NCI-H146 (cell line): ENCODE measurements at places on chromosomes 4 and X.
A peak's percentile ranks its signal among the peaks of the same experiment; 100 is the strongest.

DNA sequence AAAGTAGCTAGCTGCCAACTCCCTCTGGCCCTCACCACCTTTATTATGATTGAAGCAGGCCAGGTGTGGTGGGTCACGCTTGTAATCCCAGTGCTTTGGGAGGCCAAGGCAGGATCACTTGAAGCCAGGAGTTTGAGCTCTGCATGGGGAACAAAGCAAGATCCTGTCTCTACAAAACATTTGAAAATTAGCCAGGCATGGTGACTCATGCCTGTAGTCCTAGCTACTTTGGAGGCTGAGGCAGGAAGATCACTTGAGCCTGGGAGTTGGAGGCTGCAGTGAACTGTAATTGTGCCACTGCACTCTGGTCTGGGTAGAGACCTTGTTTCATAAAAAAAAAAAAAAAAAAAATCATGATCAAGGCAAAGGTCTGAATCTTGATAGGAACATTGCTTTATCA, 467.0 kb upstream of the DIPK2B start:
- DNase-seq = no peak

DNA sequence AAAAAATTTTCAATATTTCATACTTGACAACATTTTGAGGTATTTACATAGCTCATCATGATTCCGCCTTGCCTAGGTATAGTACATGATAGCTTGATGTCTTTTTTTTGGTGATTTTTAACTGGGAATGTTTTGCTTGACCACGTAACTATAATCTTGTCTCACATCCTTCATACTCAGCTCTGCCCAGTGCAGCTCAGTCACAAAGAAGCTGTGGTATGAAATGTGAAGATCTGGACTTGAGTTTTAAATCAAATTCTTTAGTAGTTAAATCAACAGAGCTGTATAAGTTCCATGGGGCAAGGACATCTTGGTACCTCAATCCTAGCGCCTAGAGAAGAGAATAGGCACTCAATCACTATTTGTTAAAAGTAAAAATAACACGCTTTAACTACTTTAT, 276.3 kb upstream of the DKK2 start:
- no peak for DNase-seq

DNA sequence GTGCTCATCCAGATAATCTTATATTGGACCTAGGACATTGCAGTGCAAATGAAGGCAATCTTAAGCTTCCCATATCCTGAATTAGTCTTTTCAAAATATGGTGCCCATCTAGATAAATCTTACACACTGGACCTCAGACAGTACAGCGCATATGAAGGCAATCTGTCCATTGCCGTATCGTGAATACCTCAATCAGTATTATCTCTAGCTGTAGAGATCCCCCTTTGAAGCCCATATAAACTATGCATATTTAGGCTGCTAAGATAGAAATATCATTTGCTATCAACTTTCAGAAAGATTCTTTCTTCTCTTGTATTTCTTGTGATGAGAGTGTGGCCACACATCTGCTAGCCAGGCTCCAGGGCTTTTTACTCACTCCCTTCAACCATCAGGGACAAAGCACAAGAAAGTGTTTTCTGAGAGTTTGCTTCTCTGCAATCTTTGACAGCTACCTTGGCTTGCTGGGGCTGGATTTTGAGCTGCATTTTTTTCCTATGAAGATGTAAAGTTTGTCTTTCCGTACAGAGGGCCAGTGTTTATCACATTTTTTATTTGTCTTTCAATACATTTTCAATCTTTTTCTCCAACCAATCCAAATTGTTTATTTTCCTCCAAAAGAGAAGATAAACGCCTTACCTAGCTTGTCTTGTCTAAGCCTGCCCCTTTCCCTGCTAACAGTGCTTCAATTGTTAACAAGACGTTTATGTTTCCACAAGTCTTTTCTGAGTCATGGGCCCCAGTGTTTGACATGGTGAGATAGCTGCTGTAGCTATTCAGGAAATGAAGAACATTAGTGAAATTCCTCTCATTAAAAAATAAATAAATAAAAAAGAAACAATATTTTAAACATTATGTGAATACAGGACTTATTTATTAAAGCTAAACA, 57.6 kb upstream of the FAT1 start:
- no peak for DNase-seq

- no peak for DNase-seq
Observed at GRCh38 chr4:40601641-40602040, 28.0 kb downstream of the RBM47 start.

DNA sequence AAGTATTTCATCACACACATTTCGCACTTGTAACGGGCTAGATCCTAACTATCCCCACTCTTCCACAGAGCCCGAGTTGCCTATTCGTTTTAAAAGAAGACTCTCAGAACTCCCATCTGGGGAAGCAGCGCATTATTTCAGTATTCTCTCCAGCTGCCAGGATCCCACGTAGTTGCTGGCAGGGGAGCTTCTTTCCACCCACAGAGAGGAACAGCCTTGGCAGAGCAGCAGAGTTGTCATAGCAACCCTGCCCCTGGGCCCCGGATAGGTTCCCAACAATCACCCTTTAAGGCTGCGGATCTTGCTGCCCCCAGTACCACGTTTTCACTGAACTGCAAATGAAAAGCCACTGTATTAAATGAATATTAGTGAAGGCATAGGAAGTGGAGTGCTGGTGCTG, 106.7 kb downstream of the GPM6A start:
- no peak for DNase-seq

GRCh38 chrX:19964017-19964710, 26.7 kb downstream of the BCLAF3 start:
- no peak for DNase-seq

- DNase-seq = no peak
Observed at GRCh38 chrX:3526071-3526470, 179.6 kb upstream of the MXRA5 start.

GRCh38 chrX:111372086-111372485, 39.9 kb downstream of the DCX start:
- peak; percentile 45 for DNase-seq

DNA sequence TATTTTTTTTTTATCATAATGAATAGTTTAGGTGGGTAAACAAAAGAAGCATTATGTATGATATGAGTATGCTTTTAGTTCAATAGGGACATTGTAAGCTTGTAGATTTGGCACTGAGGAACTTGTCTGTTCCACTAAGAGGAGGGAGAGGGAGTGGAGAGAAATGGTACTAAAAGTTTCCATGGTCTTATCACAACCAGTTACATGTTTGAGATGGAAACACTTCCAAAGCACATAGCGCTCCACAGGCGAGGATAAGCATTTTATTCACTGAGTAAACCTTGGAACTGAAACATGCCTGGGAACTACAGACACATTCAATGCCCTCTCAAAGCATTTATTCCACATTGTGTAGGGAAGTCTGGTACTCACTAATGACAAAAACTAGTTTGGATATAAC, 15.5 kb downstream of the MYOZ2 start:
- no peak for DNase-seq

DNA sequence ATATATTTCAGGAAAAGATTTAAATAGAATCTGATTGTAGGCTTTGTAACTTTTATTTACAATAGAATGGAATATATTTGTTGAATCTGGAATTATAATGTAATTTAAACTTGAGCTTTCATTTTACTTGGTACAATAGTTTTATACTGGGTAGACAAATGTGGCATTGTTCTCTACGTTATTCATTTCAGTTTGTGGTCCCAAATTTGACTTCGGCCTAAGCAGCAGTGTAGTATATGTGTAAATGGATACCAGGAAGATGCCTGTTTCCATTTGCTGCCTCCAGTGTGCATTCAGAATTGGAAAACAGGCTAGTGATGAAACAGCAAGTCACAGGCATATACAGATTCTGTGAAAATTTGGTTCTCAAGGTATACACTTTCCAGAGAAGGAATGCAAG, 77.8 kb downstream of the CLDN22 start:
- no peak for DNase-seq

DNA sequence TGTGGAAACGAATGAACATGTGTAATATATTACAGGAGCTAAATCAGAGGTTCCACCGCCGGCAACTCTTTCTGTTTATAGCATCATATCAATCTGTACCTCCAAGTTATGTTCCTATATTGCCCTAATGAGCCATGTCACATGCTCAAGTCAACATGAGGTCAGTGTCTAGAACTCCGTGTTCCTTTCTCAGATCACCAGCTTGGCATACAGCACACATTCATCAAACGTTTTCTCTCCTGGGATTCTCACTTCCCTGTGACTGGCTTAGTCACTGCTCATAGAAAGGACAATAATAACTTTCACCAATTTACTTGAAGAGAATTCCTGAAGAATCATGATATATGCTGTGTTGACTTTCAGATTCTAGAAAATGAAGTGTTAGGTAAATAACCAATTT, 532.0 kb upstream of the SPANXN1 start:
- no peak for DNase-seq

DNA sequence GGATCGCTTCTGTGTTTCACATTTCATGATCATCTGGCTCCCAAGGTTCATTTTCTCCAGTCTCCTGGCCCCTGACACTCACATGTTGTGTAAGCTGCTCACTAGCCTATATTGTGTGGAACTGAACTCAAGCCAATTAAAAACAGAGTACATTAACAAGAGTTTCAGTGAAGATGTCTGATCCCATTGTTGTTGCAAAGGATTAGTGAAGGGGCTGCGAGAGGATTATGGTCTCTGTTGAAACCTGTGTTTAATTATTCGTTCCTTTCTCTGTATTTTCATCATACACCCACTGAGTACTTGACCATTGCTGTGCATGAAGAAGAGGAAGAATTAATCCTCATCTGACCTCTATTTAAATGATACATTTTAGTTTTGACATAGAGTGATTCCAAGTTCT, 54.7 kb downstream of the AFF2 start:
- DNase-seq = no peak

GRCh38 chrX:107601326-107601725, 27.0 kb upstream of the PRPS1 start:
- no peak for DNase-seq

DNA sequence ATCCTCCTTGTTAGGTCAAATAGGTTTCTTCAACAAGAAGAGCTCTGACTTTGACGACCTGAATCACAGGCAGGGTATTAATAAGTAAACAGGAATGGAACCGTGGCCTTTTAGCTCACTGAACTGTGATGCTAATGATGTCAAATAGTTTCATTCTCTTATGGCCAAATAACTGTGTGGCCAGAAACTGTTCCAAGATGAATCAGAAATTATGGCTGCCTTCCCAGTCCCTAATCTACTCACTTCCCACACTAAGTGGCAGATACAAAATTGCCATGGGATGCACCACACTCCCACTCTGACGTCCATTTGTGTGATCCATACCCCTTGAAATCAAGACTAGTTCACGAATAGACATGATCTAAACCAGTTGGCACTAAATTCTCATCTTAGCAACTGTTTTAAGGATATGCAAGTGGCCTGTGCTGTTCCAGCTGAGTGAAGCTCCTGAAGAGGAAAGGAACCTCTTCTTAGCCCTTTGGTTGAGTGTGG, 455.4 kb downstream of the IL15 start:
- no peak for DNase-seq

- no peak for DNase-seq
Observed at GRCh38 chr4:37797923-37798322, 28.6 kb upstream of the PGM2 start.

GRCh38 chr4:122195718-122196117, 43.6 kb downstream of the BLTP1 start:
- no peak for DNase-seq

DNA sequence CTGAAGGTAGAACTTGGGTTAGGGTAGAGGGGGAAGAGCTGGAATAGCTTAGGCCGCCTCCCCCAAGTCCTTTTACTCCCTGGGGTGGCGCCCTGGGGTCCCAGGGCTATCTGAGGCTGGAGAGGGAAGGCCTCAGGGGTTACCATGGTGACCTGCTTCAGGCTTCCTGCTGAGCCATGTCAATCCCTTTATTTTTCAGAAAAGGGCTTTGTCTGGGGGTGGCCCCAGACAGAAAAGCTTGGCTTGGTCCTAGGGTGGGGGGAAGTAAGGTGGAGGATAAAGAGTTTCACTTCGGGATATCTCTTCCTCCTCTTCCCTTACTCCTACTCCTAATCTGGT, 6.3 kb downstream of the EFNB1 start:
- DNase-seq = no peak

DNA sequence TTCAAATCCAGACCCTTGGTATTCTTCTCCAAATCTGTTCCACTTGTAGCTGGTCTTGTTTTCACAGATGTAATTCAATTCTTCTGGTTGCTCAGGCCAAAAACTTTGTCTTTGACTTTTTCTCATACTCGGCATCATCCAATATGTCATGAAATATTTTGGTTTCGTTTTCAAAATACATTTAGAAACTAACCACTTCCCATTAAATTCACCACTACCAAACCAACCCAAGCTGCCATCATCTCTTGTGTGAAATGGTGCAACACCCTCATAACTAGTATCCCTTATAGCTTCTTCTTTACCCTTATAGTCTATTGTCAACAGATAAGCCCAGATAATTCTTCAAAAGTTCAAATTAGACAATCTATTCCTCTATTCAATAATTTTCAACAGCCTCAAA, 192.1 kb downstream of the PRR32 start:
- DNase-seq = no peak

GRCh38 chr4:30866907-30867306, 146.7 kb downstream of the PCDH7 start:
- no peak for DNase-seq

- DNase-seq = no peak
Observed at GRCh38 chr4:45147866-45148265, 421.5 kb upstream of the GNPDA2 start.

GRCh38 chrX:122188751-122189150, 995.3 kb upstream of the GRIA3 start:
- no peak for DNase-seq

DNA sequence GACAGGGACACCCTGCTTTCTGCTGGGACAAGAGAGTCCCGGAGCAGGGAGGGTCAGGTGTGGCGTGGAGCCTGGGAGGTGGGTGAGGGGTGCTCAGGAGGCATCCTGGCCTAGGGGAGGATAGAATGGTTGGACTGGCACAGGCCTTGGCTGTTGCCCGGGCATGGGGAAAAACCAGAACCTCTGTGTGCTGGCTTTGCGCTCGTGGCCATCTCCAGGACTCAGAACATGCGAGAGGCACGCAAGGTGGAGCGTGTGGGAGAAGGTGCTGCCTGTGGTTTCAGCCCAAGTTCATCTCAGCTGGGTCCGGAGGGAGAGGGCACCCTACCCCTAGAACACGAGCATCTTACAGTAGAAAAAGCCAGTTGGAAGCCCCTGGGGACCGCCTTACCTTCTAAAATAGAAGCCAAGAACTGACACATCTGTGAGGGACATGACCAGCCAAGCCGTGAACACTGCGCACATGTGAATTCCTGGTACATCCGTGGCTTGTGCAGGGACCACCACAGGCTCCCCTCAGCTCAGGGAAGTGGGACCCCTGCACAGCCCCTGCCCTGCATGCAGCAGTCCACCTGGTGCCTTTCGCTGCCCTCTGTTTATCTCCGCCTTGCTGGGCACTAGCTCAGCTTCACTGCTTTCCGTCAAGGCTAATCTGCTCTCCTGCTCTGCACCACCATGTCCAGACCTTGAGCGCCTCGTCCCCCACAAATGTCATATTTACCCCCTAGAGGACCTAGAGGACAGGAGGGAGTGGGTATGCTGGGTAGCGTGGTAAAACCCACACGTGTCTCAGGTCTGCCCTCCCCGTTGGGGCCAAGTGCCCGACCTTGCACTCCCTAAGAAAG, 13.5 kb downstream of the MSANTD1 start:
- no peak for DNase-seq

- DNase-seq = no peak
Observed at GRCh38 chrX:42725196-42725595, 52.8 kb downstream of the PPP1R2C start.

- no peak for DNase-seq
Observed at GRCh38 chr4:133565379-133565778, 416.3 kb downstream of the PCDH10 start.
